ENCODE measurements at places on chromosomes 5 and 9. TPM values are rescaled to one million over a fixed set of nuclear protein-coding genes. Genes with fewer than 3 reads are reported as not detected.
A peak's percentile ranks its signal among the peaks of the same experiment; 100 is the strongest.

GRCh38 chr9:89543111-89543510 is 45.2 kb upstream of the SEMA4D start:
- DNase-seq: no peak

- DNase-seq: no peak
Observed at GRCh38 chr5:22431840-22432239, 421.3 kb downstream of the CDH12 start.

- no peak for DNase-seq
Observed at GRCh38 chr5:68618501-68618900, 402.9 kb downstream of the PIK3R1 start.

DNA sequence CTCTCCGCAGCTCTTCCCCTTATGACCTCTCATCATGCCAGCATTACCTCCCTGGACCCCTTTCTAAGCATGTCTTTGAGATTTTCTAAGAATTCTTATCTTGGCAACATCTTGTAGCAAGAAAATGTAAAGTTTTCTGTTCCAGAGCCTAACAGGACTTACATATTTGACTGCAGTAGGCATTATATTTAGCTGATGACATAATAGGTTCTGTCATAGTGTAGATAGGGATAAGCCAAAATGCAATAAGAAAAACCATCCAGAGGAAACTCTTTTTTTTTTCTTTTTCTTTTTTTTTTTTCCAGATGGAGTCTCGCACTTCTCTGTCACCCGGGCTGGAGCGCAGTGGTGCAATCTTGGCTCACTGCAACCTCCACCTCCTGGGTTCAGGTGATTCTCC is 20.7 kb upstream of the IL13 start:
- DNase-seq: no peak

DNA sequence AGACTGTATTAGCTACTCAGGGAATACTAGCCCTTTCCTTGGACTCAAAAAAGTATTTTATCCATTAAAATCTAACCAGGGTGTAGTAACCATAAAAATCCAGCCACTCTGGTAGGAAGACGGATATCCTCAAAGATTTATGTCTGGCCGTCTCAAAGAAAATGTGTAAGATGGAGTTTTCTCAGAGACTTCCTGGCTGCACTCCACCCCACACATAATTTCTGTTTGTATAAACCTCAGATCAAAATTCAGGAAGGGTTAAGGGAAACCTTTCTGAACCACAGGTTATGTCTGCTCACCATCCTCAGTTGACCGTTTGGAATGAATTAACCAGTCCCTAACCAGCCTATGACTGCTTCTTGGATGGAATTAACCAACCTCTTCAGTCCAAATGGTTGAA is 13.8 kb upstream of the SMIM23 start:
- no peak for DNase-seq

GRCh38 chr5:43121913-43122484 is 1.3 kb downstream of the ZNF131 start:
- no peak for DNase-seq

DNA sequence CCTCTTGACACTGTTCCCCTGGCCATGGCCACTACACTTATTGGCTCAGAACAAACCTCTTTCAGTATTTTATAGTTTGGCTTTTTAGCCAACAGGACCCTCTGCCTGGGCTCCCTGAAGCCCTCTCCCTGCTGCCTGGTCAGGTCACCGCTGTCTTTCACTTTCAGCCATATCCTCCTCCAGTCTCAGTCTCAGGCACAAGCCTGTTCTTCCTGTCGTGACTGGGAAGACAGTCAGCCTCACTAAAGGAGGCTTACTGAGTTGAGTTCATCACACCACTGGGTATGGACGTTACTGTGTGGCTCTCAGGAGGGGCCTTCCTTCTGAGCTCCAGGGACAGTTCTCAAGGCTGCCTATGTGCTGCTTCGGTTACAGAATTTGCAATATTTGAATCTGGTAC is 2.0 kb downstream of the QSOX2 start:
- DNase-seq: no peak

DNA sequence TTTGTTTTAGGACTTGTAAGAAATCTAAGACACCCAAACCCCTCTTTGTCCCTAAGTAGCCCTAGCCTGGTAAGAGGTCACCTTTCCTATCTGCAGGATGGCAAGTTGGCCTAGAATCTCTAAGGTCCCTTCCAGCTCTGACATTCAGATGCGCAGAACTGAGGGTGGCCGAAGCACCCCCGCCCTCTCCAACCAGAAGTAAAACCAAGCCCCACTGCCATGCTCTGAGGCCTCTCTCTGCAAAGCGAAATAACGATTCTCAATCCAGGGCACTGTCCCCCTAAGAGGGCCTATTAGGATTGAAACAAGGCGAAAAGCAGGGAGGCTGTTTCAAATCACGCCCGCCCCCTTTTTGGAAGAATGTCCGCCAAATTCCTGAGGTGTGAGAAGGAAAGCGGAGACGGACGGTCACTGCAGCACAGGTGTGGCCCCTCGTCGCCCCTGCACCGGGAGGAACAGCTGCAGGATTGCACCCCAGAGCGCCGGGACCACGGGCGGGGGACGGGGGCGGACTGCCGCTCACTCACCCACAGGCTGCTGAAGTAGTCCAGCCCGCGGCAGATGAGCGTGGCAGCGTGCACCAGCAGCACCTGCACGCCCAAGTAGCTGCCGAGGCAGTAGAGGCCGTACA is 824 bp downstream of the TMEM245 start:
- DNase-seq: peak; percentile 21

DNA sequence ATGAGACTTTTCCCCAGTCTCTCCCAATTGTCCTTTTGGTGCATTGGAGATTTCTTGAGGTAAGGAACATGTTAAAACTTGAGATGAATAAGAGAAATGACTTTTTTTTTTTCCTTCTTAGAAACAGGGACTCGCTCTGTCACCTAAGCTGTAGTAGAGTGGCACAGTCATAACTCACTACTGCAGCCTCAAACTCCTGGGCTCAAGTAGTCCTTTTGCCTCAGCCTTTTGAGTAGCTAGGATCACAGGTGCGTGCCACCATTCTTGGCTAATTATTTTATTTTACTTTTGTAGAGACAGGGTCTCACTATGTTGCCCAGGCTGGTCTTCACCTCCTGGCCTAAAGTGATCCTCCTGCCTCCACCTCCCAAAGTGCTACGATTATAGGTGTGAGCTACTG is 25.9 kb downstream of the CDC42SE2 start:
- DNase-seq: no peak

The FGF18 gene
- not detected for total RNA-seq

The CTNND2 gene
- total RNA-seq: not detected

The COL5A1 gene
- 0.04 TPM for total RNA-seq

The FOXD4L5 gene
- 0.23 TPM for total RNA-seq

The GABRA1 gene
- total RNA-seq: not detected
